ENCODE measurements at places on chromosomes 12 and 14. TPM values are rescaled to one million over a fixed set of nuclear protein-coding genes. Genes with fewer than 3 reads are reported as not detected.
A peak's percentile ranks its signal among the peaks of the same experiment; 100 is the strongest.

DNA sequence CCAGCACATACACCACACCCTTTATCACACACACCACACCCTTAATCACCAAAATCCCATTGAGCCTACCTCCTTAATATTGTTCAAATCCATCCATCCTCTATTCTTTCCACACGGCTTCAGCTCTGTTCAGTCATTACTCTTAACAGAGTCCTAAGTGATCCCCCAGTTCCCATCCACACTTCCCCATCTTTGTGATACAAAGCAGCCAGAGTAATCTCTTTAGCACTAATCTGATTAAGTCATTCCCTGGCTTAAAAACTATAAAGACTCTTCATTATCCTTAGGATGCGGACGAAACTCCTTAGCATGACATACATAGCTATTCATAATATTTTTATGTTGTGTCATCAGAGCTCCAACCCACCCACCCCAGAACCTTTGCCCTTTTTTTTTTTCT lies 14.7 kb upstream of the MFAP5 start:
- no peak for DNase-seq

DNA sequence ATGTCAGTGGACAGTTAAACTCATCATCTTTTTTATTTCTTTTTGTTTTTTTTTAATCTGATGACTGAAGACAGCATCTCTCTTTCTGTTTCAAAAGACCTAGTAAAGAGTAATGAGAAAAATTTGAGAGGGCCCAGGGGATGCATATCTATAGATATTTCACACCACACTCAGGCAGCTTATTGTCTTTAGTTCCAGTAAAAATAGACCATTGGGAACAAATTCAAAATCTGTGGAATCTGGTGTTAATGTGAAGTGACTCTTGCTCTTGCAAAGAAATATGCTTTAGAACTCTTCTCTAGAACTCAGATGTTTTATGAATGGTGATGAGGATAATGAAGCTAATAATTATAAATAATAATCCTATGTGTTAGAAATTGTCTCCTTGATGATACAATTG lies 214.5 kb upstream of the ATP2B1 start:
- DNase-seq, result no peak

DNA sequence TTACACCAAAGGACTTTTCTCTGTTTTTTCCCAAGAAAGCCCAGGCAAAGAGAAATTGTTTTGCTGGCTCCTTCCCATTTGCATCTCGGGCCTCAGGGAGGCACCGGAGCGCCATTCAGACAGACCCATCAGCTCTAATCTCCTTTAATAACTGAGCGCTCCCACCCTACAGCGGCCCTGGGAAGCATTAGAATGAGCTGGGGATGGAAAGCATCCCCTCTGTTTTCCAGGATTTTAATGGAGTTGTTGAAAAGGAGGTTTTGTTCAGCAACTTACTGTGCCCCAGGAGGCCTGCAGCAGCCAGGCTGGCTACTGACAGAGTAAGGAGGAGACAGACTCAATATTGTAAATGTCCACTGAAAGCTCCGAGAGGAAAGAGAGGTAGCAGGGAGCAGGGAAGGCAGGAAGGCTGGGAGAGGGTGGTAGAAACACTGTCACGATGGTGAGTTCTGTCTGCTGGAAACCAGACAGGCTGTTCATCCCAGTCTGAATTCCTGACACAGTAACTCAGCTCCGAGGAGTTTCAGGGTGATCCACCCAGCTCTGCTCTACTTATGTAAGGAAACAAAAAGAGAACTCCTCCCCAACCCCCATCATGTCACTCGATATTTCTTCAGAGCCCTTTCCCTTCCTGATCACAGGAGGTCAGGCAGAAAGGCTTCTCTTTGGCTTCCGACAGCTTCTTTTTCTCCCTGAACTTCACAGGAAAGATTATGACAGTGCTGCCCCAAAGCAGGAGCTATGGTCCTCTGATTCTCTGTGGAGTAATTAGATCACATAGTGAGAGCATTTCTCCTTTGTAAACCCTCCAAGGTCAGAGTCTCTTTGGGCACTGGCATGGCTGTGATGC lies 62.5 kb upstream of the TMEM132D start:
- no peak for DNase-seq

DNA sequence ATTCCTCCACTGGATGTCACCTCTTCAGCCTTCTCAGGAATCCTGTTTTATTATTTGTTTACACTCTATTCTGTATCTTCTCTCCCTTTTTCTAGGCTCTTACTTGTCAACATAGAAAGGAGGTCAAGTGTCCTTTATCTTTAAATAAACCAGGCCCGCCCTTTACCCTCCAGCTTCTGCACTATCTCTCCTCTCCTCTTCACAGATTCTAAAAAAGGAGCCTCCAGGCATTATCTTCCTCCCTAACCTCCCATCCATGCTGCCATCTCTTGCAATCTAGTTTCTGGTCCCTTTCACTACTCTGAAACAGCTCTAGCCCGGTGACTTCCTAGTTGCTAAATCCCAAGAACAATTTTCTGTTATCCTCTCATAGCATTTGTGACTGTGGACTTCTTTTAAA lies 24.1 kb upstream of the ARID2 start:
- no peak for DNase-seq

DNA sequence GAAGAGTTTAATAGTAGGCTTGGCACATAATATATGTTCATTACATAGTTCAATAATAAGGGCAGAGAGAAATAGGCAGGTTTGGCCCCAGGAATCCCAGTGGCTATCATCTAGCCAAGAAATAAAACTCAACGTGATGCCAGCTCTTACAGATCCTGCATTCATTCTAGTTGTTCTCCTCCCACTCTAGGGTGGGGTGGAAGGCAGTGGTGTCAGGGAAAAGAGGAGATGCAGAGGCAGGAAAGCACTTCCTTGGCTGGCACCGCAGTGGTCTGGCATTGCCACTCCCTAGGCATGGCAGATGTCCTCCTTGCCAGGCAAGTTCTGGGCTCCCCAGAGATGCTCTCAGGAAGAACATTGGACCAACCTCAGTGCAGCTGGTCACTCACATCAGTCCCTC lies 383.6 kb downstream of the GRIN2B start:
- DNase-seq, result no peak

DNA sequence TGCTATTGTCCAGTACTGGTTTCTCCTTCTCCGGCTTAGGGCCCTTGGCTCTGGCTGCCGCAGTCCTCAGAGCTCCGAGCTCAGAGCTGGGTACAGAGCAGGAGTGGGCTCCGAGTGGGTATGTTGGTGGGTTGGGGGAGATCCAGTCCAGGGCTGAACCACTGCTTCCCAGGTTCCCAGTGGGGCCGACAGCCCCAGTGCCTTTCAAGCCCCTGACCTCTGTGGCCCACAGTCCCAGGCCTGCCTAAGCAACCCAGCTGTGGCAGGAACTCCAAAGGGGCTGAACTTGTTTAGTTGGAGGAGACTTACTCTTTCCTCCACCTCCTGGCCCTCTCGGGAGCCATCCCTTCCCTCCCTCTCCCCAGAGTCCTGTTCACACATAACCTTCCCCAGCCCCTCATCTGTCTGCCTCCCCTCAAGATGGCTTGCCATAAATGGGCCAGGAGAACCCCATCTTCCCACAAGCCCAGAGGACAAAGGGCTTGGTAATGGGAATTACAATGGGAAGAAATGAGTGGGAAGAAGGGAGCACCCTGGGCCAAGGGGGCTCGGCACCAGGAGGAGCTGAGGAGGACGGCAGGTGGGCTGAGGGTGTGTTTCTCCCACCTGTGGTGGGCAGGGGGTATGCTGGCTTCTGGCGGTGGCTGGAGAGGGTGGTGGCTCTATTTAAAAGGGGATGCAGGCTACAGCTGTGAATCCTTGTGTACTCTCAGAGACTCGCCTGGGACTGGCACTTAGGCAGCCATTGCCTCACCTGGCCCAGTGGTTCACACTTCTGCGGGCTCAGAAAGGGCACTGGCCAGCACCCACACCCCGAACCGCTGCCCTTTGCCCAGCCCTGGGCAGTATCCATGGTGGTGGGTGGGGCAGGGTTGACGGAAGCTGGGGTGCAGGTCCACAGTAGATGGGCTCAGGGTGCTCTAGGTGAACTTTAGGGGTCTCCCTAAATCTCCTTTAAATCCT lies 3.8 kb upstream of the MYH6 start:
- no peak for DNase-seq

DNA sequence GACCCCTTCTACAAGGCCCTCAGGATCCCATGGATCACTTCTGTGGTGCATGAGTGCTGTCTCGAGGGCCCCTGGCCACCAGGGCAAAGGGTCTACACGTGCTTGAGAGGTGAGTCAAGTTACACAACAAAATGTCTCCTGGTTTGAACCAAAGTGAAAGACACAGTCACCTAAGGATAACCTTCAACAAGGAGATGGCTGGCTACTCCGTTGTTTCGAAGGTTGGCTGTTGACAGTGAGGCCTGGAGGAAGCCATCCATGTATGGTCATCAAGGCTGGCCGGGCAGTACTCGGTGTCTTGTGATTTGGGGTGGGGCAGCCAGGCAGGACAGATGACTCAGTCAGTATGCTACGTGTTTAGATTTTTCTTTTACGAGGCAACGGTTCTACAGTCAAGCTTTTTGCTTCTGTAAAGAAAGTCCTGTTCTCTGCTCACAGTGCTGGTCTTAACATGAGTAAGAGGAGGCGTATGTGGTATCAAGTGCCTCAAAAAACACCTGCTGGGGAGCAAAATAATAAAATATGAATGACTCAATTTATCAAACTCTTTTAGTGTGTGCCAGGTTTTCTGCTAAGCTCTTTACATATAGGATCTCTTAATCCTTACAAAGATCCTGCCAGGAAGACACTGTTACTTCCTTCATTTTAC lies 18.0 kb upstream of the NT5DC3 start:
- DNase-seq, result peak; percentile 38

Gene SLC5A8
- not detected for total RNA-seq

Gene SLC39A2
- total RNA-seq, result not detected

Gene C1QL4
- not detected for total RNA-seq

Gene DPY19L2
- 52.1 TPM for total RNA-seq

Gene ELK3
- 17.1 TPM for total RNA-seq

Gene FAM186B
- total RNA-seq, result 0.33 TPM

Gene NOC4L
- 10.3 TPM for total RNA-seq
